ENCODE measurements at places on chromosomes 16 and 17.
A peak's percentile ranks its signal among the peaks of the same experiment; 100 is the strongest.

- no peak for DNase-seq
These were observed 340.3 kb upstream of the CDH5 start for GRCh38 chr16:66026211-66026610.

DNA sequence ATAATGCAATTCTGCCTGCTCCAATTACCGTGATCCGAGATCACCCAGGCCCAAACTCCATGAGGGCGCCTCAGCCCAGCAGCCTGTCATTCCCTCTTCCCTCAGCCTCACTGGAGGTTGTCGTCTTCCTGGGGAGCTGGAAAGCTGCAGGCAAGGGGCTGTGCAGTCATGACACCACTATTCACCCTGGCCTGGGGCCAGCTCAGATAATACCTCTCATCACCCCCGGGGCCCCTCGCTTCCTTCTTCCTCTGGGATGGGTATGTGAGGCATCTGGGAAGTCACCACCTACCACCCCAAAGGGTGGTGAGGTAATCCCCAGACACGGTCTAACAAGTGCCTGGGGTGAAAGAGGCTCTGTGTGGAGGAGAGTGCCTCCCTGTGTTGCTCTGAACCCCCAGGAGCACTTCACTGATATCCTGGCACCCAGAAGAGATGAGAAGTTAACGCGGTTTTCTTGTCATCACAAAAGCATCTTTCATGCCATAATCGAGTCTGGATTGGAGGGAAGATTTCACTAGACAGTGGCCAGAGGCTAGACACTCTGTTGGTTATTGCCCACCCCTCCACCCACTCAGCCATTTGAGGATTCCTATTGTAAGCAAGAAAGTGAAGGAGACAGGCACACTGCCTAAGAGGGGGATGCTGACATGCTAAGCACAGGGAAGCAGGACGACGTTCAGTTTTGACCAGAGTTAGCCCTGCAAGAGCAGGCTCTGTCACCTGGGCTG, 18.4 kb downstream of the CFAP20 start:
- DNase-seq, result no peak

- DNase-seq, result no peak
These were observed 10.8 kb upstream of the KRTAP9-2 start for GRCh38 chr17:41215681-41216080.

- DNase-seq, result no peak
These were observed 6.1 kb upstream of the CD300C start for GRCh38 chr17:74552037-74552436.

DNA sequence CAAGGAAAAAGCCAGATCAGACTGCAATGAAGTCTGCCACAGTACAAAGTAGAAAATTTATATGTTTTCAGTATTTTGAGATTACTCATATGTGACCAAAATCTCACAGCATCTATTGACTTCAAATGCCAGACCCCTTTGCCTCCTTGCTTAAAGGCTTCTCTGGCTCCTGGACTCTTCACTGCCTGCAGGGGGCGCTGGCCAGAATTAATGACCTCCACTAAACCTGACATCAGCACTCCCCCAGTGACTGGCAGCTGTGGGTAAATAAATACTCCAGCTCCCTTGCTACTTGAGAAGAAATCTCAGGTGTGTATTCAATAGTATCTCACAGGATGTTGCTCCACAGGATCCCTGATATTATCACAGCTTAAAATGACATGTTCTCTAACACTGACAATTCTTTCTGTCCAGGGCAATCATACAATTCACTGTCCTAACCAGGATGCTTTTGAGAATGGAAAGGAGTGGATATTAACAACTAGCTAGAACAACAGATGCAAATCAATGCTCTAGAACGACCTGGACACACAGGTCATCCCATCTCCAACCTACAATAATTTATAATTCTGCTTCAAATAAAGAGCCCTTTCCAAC, 4.0 kb downstream of the BECN1 start:
- peak; percentile 70 for DNase-seq

DNA sequence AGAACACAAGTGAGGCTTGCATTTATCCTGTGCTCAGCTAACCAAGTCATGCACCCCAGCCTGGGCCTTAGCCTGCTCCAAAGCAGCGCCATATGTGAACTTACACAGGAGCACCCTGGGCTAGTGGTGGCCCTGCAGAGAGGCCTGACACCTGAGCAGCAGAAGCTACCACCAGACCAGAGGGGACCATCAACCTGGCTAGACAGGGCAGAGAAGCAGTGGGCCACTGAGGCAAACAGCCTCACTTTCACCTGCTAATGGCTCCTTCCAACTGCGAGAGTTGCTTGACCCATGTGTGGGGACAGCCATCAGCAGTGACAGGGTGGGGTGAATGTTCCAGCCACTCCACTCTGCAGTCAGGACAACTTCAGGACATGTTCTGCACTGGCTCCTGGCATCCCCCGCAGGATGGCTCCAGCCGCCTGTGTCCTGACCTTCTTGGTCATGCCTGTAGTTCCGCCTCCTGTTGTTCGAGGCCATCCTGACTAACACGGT, 2.9 kb upstream of the C16orf95 start:
- no peak for DNase-seq

DNA sequence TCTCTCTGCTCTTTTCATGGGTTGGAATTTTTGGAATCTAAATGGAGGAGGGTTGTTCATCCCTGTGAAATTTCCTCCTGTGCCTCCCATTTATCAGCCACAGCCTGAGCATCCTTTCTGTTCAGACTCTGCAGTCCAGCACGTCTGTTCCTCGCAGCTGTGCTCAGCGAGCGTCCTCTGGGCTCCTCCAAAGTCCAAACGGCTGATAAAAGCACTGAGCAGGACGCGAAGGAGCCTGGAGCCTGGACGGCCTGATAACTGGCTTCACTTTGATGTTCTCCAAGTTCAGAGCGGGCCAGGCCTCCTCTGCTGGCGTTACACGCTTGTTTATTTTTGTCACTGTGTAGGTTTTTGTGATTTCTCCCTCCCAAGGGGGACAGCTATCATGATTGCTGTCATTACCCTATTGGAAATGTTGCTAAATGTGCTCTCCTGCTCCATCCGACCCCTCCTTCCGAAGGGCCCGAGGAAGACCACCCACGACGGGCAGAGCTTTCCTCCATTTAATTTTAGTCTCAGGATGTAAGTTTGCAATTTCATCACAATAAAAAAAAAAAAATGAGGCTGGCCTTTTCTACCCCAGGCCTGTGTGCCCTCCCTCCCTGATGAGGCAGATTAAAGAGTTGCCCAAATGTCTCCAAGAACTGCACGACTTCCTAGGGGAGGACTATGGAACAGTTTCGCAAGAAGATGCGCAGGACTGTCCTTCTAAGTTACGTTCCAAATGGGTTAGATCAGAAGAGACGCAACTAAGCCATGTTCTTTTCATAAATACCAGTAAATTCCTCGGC, 290.5 kb upstream of the FOXF1 start:
- DNase-seq, result no peak

- no peak for DNase-seq
These were observed 17.2 kb downstream of the TMEM114 start for GRCh38 chr16:8572919-8573724.

- DNase-seq, result peak; percentile 24
These were observed at the start of gene ZG16B for GRCh38 chr16:2829501-2830354. ZG16B (plus strand) TSS chr16:2830303; CDS start chr16:2830442, 139 bp downstream.

DNA sequence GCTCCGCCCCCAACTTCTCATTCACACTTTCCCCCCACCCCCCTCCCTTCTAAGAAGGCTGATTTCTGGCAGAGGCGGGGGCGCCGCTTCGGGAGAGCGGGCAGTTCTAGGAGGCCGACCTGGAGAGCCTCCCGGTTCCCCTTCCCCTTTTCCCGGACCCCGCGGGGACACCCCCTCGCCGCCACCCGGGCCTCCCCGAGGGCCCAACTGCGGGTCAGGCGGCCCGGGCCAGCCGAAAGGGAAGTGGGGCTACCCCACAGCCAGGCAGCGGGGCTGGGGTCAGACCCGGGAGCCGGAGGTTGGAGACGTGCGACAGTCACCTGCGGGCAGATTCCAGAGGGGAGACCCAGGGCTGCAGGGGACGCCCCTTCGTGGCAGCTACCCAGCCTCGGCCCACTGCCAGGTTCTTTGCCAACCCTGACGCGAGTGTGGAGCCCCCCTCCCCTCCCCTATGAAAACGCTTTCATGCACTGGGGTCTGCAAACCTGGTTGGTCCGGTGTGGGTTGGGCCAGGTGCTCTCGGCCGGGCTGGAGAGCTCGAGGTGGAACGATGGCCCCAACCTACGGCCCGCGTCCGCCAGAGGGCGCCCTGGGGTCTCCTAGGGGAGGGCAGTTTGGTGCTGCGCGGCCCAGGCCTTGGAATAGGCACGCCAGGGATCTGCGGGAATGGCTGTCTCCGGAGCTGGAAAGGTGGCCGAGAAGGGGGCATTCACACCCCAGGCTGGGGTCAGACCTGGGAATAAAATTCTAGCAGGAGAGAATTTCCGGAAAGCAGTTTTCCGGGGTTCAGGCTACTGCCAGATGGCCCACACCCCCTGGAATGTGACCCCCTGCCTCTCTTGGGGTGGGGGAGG, 721 bp upstream of the SOCS3 start:
- DNase-seq, result peak; percentile 96

DNA sequence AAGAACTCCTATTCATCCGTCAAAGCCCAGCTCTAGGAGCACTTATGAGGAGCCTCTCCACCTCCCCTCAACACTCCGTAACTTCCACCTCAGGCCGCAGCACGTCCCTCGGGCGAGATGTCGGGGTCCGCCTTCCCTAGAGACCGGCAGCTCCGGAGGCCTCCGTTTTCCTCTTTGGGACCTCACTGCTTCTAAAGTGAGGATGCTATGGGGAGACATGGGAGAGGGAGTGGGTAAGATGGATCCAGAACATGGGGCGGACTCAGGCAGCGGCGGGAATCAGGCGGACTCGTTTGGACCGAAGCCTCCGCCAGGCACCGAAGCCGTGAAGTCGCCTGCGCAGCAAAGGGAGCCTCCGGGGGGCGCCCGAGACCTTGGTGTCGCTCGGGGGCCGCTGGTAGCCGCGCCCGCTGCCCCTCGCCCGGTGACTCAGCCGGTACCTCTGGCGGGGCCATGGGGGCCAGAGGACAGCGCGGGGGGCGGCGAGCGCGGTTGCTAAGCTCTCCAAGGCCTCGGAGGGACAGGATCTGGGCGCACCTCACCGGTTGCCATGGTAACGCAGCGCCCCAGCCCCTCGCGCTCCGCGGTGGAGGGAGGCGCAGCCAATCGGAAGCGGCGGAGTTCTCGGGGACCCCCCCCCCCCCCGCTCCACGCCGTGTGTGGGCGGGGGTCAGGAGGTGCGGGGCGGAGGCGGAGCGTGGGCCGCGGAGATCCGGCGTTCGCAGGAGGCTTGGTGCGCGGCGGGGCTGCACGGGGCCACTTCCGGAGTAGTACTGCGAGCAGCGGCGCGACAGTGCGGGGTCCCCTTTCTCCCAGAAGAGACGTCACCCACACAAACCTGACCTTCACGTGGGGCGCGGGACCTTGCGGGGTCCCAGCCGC, 1.3 kb upstream of the HIC1 start:
- DNase-seq, result peak; percentile 86

GRCh38 chr17:68433211-68433610, 24.1 kb downstream of the WIPI1 start:
- DNase-seq, result no peak

DNA sequence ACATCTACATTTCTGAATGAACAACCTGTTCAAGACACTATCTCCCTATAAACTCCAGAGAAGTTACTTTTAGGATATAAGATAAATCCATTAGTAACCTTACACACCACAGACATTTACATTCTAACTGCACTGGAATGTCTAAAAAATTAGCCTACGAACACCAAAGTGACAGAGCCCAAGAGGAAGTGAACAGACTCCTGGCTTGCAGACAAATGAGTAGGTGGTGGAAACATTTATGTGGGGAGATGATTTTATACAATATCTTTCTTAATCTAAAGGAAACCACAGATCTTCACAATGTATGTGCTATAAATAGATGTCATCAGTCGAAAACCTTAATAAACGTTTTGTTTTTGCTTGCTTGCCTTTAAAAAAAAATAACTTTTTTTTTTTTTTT, 18.8 kb downstream of the ZNF652 start:
- no peak for DNase-seq

DNA sequence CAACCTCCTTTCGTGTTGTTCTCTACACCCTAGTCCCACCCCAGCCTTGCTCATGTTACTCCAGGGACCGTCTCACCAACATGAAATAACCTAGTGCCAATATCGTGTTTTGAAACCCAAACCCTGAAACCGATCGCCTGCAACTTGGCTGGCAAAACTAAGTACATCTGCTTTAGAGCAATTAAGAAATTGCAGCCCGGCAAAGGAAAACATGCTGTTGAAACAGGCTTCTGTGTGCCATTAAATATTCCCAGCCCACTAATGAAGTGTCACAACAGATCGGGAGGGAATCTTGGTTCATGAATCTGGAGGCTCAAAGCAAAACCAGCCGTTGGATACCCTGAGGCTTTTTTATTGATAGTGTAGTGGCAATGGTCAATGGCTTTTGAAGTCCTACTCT, 48.3 kb upstream of the GPR139 start:
- no peak for DNase-seq

Measured in Right ventricle myocardium superior (tissue), 1 donor.